Ascending aorta (tissue), 2 donors: ENCODE measurements at places on chromosomes 16 and 17.

DNA sequence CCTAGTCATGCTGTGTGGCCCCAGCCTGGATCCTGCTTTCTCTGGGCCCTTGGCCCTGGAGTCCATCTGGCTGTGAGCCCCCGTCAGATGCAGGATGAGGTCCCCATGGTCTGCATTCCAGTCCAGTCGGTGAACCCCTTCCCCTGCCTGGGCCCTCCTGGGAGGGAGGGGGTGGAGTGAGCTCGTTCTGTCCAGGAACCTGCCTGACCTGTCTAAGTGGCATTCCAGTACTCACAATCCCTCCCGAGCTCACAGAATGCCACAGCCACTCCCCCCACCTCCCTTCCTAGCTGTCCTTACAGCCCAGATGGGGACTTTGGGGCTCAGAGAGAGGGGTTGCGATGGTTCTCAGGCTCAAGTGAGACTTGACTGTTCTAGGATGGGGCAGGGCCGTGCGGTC, 15.5 kb downstream of the SPNS2 start:
- no peaks in the 10 kb centered on the region for H3K36me3 ChIP-seq
- no peak for DNase-seq
- H3K27ac ChIP-seq: peak overlapping the region; percentile 53
- H3K4me3 ChIP-seq: no peak overlapping the region

DNA sequence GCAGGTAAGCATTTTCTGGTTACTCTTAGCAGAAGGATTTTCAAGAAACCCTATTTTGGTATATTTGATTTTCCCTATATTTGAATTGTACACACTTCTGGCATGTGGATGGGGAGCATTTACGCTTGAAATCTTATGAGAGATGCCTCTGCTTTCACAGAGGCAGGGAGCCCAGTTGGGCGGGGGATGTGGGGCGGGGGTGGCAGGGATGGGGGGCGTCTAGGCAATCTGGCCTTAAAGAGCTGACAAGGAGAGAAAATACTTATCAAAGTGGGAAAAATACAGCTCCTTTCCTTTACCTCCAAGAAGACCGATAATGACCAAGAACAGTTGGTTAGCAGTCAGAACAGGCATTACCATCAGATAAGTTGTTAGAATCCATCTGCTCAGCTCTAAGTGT, 79.1 kb upstream of the NUDT7 start:
- H3K27me3 ChIP-seq: no peaks in the 10 kb centered on the region
- no peaks in the 10 kb centered on the region for H3K36me3 ChIP-seq
- no peak overlapping the region for H3K27ac ChIP-seq
- peaks cover 6% of the 10 kb centered on the region for H3K4me1 ChIP-seq
- DNase-seq: no peak
- no peak overlapping the region for H3K4me3 ChIP-seq

DNA sequence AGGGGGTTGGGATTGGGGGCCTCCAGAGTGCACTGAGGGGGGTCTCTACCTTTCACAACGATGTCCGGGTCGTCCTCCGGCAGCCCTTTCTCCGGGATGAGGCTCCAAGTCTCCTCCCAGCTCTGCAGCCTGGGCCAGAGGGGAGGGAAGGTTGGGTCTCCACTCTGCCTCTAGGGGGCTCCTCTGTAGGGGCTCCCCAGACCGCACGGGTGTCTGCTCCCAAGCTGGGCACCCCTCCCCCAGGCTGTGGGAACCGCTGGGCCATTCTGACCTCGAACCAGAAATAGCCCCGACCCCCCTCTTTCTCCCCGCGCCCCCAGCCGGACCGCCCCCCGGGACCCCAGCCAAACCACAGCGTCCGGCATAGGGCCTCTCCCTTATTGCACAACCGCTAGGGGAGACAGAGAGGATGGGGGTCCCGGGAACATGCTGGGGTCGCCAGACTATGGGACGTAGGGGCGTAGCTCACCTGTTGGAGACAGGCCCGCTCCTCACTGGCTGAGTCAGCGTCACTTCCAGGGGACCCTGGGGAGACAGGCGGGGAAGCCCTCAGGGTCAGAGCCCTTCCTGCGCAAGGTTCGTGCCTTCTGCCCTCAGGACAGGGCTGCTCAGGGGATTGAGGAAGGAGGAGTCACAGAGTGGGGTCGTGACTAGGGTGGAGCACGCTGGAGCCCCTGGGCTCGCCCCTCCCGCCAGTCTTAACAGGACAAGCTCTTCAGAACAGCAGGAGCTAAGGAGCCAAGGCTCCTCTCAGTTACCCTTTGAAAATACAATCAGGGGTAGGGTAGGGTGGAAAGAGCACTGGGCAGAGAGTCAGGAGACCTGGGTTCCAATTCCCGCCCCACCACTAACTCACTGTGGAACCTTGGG, 2.7 kb downstream of the PLEKHH3 start:
- H3K36me3 ChIP-seq: peaks cover 38% of the 10 kb centered on the region
- no peak for DNase-seq
- peak overlapping the region; percentile 67 for H3K4me3 ChIP-seq
- no peaks in the 10 kb centered on the region for H3K27me3 ChIP-seq
- peak overlapping the region; percentile 86 for H3K27ac ChIP-seq

GRCh38 chr17:7034955-7035590, 742 bp upstream of the SLC16A13 start:
- no peaks in the 10 kb centered on the region for H3K4me1 ChIP-seq
- DNase-seq: no peak
- peak overlapping the region; percentile 63 for H3K27ac ChIP-seq
- H3K27me3 ChIP-seq: no peaks in the 10 kb centered on the region
- H3K36me3 ChIP-seq: no peaks in the 10 kb centered on the region

- no peaks in the 10 kb centered on the region for H3K36me3 ChIP-seq
- no peaks in the 10 kb centered on the region for H3K4me1 ChIP-seq
- DNase-seq: peak; percentile 61
- no peak overlapping the region for H3K4me3 ChIP-seq
- H3K27ac ChIP-seq: no peak overlapping the region
- no peaks in the 10 kb centered on the region for H3K27me3 ChIP-seq
These were observed 89.9 kb downstream of the C16orf78 start for GRCh38 chr16:49463529-49463928.

DNA sequence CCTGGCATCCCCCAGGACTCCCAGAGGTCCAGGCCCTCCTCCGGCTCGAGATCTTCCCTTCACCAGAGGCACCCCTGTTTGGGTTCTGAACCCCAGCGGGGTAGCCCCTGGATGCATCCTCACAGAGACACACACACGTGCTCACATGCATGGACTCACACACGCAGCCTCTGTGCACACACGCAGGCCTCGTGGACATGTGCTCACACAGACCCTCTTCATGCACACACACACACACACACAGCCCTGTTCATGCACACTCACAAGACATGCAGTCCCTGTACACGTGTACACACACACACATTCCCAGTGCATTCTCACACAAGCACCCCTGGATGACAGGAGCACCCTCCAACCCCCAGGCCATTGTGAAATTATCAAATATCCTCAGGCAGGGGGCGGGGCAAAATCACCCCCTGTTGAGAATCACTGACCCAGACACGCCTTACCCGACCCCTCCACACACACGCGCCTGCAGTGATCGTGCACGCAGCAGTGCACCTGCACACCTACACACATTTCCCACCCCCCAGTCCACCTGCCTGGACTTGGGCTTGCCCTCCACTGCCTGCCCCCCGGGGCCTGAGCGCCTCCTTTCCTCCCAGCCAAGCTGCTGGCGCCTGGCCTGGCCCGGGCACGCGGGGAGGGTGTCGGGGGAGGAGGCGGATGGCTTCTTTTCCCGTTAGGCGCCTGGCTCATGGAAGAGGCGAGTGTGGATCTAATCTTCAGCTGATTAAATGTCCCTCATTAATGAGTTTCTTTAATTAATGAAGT, 62.6 kb downstream of the ENGASE start:
- no peaks in the 10 kb centered on the region for H3K36me3 ChIP-seq
- no peaks in the 10 kb centered on the region for H3K27me3 ChIP-seq
- H3K27ac ChIP-seq: no peak overlapping the region
- H3K4me3 ChIP-seq: no peak overlapping the region

- H3K36me3 ChIP-seq: no peaks in the 10 kb centered on the region
- H3K27ac ChIP-seq: peak overlapping the region; percentile 22
- H3K4me3 ChIP-seq: no peak overlapping the region
- no peaks in the 10 kb centered on the region for H3K27me3 ChIP-seq
- no peaks in the 10 kb centered on the region for H3K4me1 ChIP-seq
These were observed 16.9 kb downstream of the MYO1D start for GRCh38 chr17:32859857-32860525.

DNA sequence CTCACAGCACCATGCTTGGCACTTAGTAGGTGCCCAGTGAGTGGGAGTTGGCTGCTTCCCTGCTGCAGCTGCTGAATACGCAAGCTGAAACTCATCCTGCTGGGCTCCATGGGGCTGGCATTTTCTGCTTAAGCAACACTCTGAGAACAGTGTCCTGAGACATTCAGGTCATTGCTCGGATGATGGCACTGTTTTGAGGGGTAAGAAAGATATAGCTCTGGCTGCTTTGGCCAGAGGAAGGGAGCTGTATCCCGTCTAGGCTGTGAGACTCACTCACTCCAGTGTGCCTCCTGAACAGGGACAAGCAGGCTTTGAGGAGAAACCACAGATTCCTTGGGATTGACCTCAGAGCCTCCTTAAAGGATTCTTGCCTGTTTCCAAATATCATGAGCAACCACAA, 120.5 kb downstream of the CLEC16A start:
- H3K27ac ChIP-seq: no peak overlapping the region
- H3K4me1 ChIP-seq: no peaks in the 10 kb centered on the region
- H3K36me3 ChIP-seq: peaks cover 35% of the 10 kb centered on the region
- H3K27me3 ChIP-seq: no peaks in the 10 kb centered on the region
- DNase-seq: no peak

DNA sequence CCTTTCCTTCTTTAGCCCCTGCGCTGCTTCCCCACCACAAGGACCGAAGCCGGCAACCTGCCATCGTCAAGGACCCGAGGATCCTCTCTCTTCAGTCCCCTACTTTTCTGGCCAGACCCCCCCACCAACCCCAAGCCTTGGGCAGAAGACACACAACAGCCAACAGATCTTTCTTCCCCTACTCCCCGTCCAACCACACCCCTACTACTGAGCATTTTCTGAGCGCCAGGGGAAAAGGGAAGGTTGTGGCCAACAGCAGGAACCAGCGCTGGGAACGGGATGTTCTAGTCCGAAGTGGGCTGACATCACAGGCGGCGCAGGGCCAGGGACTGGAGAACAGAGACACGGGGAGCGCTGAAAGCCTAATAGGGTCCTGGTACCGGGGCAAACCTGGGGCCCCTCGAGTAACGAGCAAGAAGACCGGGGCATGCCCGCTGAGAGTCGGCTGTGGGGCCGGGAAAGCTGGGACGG, 528 bp downstream of the PER1 start:
- H3K4me3 ChIP-seq: peak overlapping the region; percentile 80
- H3K36me3 ChIP-seq: peaks cover 56% of the 10 kb centered on the region
- peaks cover 15% of the 10 kb centered on the region for H3K4me1 ChIP-seq

GRCh38 chr17:74089869-74090464, 113.5 kb upstream of the RPL38 start:
- no peaks in the 10 kb centered on the region for H3K4me1 ChIP-seq
- DNase-seq: no peak
- no peaks in the 10 kb centered on the region for H3K36me3 ChIP-seq
- no peak overlapping the region for H3K4me3 ChIP-seq

- no peaks in the 10 kb centered on the region for H3K36me3 ChIP-seq
- H3K27me3 ChIP-seq: no peaks in the 10 kb centered on the region
- H3K27ac ChIP-seq: no peak overlapping the region
- H3K4me1 ChIP-seq: no peaks in the 10 kb centered on the region
- DNase-seq: no peak
These were observed 575.7 kb upstream of the CDH11 start for GRCh38 chr16:65697521-65697920.

- no peak overlapping the region for H3K27ac ChIP-seq
- H3K36me3 ChIP-seq: no peaks in the 10 kb centered on the region
- DNase-seq: no peak
- no peaks in the 10 kb centered on the region for H3K27me3 ChIP-seq
- no peaks in the 10 kb centered on the region for H3K4me1 ChIP-seq
These were observed 119.5 kb downstream of the AATF start for GRCh38 chr17:37068266-37068665.

DNA sequence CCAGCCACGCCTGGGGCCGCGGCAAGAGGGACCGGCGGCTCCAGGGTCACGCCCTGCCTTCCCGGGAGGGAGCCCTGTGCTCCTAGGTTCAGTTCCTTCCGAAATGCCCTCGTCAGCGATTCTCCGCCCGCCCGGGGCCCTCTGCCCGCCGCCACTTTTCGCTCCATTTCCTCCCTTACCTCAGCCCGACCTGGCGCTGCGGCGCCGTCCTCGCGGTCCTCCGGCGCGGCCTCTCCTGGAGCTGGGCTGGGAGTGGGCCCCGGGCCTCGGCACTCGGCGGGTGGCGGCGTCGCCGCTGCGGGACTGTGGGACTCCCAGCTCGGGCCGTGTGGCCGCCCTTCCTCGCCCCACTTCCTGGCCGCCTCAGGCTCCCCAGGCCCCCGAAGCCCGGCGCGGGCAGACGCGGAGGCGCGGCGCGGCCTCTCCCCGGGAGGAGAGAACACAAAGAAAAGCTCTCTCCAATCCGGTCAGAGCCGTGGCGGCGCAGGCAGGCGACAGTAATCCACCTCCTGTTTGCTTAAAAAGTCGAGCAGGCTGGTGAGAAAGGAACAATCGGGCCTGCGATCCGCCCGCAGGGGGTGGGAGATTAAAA, 1.6 kb downstream of the BAHCC1 start:
- no peak for DNase-seq
- peak overlapping the region; percentile 91 for H3K27ac ChIP-seq
- peak overlapping the region; percentile 81 for H3K4me3 ChIP-seq
- H3K27me3 ChIP-seq: no peaks in the 10 kb centered on the region
- no peaks in the 10 kb centered on the region for H3K36me3 ChIP-seq
- peaks cover 16% of the 10 kb centered on the region for H3K4me1 ChIP-seq

- no peaks in the 10 kb centered on the region for H3K27me3 ChIP-seq
- no peak overlapping the region for H3K4me3 ChIP-seq
- DNase-seq: no peak
- H3K4me1 ChIP-seq: peaks cover 29% of the 10 kb centered on the region
- no peak overlapping the region for H3K27ac ChIP-seq
These were observed 200.5 kb upstream of the CHMP6 start for GRCh38 chr17:80790981-80791742.

DNA sequence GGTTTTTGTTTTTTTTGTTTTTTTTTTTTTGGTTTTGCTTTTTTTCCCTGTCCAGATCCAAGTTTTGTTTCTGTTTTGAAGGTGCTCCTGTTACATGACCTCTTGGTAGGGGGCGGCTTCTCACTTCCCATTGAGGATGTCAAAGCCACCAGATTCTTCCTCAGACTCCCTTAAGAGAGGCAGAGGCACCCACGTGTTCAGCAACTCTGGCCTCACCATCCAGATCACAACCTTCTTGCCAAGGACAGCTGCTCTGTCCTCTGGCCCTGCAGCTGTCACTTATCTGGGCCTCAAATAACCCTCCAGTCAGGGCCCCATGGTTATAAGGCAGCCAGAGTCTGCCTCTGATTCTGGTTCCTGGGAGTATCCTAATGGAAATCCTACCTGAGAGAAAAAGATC, 208.5 kb downstream of the STX8 start:
- no peaks in the 10 kb centered on the region for H3K27me3 ChIP-seq
- no peak overlapping the region for H3K4me3 ChIP-seq
- no peaks in the 10 kb centered on the region for H3K4me1 ChIP-seq
- no peak for DNase-seq

- H3K36me3 ChIP-seq: no peaks in the 10 kb centered on the region
- DNase-seq: no peak
- no peaks in the 10 kb centered on the region for H3K27me3 ChIP-seq
- no peak overlapping the region for H3K27ac ChIP-seq
- H3K4me3 ChIP-seq: no peak overlapping the region
- H3K4me1 ChIP-seq: no peaks in the 10 kb centered on the region
These were observed 48.8 kb upstream of the SDK2 start for GRCh38 chr17:73693071-73693470.

- H3K27me3 ChIP-seq: no peaks in the 10 kb centered on the region
- H3K4me1 ChIP-seq: no peaks in the 10 kb centered on the region
- no peak overlapping the region for H3K4me3 ChIP-seq
- no peak overlapping the region for H3K27ac ChIP-seq
- no peak for DNase-seq
These were observed 345.4 kb downstream of the SOX9 start for GRCh38 chr17:72466199-72466598.
